ENCODE measurements at places on chromosomes 12 and 14. TPM values are rescaled to one million over a fixed set of nuclear protein-coding genes. Genes with fewer than 3 reads are reported as not detected.

TSPAN19 gene
- total RNA-seq = not detected

LBHD2 gene
- total RNA-seq = not detected

SLC38A4 gene
- total RNA-seq = not detected

CMA1 gene
- total RNA-seq = not detected

GARIN6 gene
- not detected for total RNA-seq

TUBA1A gene
- 37.7 TPM for total RNA-seq

SYNDIG1L gene
- not detected for total RNA-seq

CFL2 gene
- 6.0 TPM for total RNA-seq

E2F7 gene
- 26.9 TPM for total RNA-seq

RAD9B gene
- total RNA-seq = 2.0 TPM

EIF2S1 gene
- 139 TPM for total RNA-seq

MYL2 gene
- not detected for total RNA-seq

TMTC2 gene
- 6.7 TPM for total RNA-seq

THTPA gene
- 5.9 TPM for total RNA-seq

SERPINA9 gene
- not detected for total RNA-seq

PAH gene
- 0.32 TPM for total RNA-seq

PLCZ1 gene
- not detected for total RNA-seq

MIP gene
- total RNA-seq = not detected

AGAP2 gene
- 38.4 TPM for total RNA-seq

AVPR1A gene
- total RNA-seq = not detected

USP44 gene
- total RNA-seq = 3.2 TPM

MARK3 gene
- total RNA-seq = 91.4 TPM

TSHR gene
- total RNA-seq = not detected

FGF6 gene
- not detected for total RNA-seq

BDKRB2 gene
- total RNA-seq = 0.08 TPM

KRT86 gene
- not detected for total RNA-seq

PTGER2 gene
- 2.5 TPM for total RNA-seq

IL23A gene
- total RNA-seq = 9.6 TPM

NEDD8 gene
- total RNA-seq = 210 TPM

ARHGEF25 gene
- total RNA-seq = 0.68 TPM

PLA2G1B gene
- not detected for total RNA-seq

NCAPD2 gene
- total RNA-seq = 208 TPM

DRAM1 gene
- 5.1 TPM for total RNA-seq

UNC79 gene
- total RNA-seq = not detected

All from activated naive CD4-positive, alpha-beta T cell treated with anti-CD3 and anti-CD28 coated beads, Interleukin-2, amount 50 U/mL, for 72 hours (primary cell).